Inflammatory macrophage treated with lipopolysaccharide for 4 hours (primary cell): ENCODE measurements at places on chromosomes 3 and 15.

- no peak for DNase-seq
Observed at GRCh38 chr3:102290241-102290640, 144.6 kb upstream of the ZPLD1 start.

- DNase-seq = no peak
Observed at GRCh38 chr3:23795096-23795495, 10.7 kb upstream of the UBE2E1 start.

- DNase-seq = no peak
Observed at GRCh38 chr15:56744701-56745683, 11.7 kb upstream of the ZNF280D start.

DNA sequence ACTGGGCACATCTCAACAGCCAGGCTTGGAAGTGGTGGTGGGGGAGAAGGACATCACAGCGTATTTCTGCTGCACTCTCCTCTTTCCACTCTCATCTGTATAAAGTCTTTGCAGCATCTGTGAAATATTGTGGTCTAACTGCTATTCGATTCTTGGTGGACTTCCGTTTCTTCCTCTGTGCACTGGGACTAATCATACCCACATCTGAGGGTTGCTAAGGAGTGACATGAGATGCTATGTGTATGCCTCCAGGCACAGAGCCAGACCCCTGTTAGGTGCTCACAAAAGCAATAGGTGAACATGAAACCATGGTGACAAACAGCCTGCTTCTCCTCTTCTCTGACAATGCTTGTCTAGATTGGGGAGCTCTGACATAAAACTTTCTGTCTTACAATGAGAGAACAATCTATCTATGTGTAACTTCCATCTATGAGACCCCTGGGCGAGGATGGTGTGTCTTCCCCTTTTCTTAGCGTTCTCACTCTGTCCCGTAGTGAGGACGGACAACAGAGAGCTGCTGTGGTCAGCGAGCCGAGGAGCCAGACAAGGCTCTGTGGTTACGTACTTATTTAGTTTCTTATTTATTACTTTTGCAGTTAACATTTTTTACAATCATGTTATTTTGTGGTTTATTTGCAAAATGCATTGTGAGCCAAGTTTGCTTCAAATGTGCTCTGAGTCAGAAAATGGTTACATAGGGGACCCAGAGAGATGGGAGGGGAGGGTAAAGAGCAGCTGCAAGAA, 196.7 kb upstream of the TPRG1 start:
- no peak for DNase-seq

- DNase-seq = no peak
Observed at GRCh38 chr15:95897651-95898050, 432.8 kb upstream of the NR2F2 start.

GRCh38 chr3:25586553-25586952, 78.2 kb downstream of the TOP2B start:
- no peak for DNase-seq
